EL (cell line): ENCODE measurements at places on chromosomes 6 and 20.

- DNase-seq, result no peak
Measured at GRCh38 chr6:25703005-25703404, 51.0 kb downstream of the SCGN start.

DNA sequence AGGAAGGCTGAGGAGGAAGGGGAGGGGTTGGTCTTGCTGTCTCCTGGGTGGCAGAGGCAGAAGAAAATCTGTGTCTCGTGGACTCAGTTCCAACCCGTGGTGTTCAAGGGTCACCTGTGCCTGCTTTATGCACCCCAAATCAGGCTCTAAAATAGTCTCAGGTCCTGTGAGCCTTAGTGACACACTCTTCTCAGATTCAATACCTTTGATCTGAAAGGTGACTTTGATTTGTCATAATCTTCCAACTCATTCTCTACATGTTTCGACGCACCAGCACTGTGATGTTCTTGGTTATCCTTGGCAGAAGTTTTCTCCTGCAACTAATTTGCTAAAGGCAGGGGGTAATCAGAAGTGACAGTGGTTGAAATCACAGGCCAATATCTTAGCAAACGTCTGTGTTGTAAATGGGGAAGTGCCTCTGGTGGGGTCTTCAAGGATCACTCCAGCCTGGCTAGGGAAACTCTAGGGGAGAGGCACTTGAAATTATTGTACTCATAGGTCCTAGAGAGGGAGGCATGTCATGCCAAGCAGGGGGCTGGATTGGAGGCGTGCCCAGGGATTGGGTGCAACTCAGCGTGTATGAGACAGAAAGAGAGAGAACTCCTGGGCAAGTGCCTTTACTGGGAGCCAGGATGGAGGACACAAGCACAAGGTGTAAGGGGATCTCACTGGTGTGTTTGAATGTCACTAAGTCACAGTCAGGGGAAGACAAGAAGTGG lies 19.0 kb upstream of the PRND start:
- no peak for DNase-seq

- no peak for DNase-seq
Measured at GRCh38 chr20:51428401-51429143, 113.9 kb downstream of the NFATC2 start.

DNA sequence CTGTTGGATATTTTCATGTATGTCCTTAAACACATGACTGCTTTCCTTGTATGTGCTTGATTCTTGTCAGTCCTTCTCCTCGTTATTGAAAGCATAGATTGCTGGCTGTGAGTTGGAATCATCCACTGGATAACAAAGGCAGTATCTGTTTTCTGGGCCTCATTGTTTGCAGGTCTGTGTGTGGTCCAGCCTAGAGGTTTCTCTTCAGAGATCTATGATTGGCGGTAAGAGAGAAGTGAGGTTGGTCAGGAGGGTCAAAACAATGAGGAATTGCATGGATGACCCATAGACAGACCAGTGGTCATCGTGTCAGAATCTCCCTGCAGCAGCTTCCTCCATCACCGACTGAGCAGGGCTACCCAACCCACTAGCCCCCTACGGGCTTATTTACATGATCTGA lies 915.0 kb downstream of the KIF16B start:
- no peak for DNase-seq

- peak; percentile 81 for DNase-seq
Measured at GRCh38 chr6:85669735-85670194, 27.1 kb upstream of the SYNCRIP start.

GRCh38 chr6:36224918-36225461 lies 28.4 kb downstream of the BRPF3 start:
- peak; percentile 16 for DNase-seq

GRCh38 chr20:11035211-11035610 lies 361.4 kb upstream of the JAG1 start:
- peak; percentile 65 for DNase-seq

DNA sequence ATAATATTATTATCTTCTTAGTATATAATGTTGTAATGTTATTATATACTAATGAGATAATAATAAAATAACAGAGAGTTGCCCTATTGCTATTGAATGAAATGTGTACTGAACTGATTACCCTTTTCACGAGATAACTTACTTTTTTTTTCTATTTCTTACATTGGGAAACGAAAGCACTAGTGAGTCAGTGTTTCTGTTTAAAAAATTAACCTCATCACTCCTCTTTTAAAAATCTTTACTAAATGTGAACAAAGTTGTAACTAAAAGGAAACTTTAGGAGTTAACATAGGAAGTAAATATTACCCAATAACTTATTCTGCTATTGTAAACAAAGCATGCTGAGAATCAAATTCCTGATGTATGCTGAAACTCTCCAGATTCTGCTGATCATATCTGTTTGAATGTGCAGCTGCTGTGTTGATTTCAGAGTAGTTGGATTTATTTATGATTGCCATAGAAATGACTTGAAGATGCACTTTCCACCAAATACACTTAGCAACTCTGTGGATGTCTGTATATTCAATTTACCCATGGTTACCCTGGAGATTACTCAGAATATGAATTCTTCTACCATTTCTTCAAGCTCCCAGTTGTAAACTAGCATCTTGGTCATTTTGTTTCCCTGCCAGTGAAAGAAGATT lies 523.4 kb downstream of the TENT5A start:
- DNase-seq, result peak; percentile 28

GRCh38 chr6:23905133-23905815 lies 220.7 kb upstream of the NRSN1 start:
- DNase-seq, result no peak

GRCh38 chr6:84597238-84597875 lies 167.0 kb downstream of the TBX18 start:
- DNase-seq, result no peak

DNA sequence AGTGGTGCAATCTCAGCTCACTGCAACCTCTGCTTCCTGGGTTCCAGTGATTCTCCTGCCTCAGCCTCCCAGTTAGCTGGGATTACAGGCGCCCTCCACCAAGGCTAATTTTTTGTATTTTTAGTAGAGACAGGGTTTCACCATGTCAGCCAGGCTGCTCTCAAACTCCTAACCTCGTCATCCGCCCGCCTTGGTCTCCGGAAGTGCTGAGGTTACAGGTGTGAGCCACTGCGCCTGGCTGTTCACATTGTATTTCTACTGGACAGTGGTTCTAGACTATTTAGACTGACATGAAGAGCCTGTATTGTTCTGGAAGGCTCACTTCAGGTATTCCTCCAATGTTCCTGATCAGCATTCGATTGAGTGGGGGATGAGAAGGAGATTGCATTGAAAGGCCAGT lies 14.8 kb upstream of the OVOL2 start:
- no peak for DNase-seq

DNA sequence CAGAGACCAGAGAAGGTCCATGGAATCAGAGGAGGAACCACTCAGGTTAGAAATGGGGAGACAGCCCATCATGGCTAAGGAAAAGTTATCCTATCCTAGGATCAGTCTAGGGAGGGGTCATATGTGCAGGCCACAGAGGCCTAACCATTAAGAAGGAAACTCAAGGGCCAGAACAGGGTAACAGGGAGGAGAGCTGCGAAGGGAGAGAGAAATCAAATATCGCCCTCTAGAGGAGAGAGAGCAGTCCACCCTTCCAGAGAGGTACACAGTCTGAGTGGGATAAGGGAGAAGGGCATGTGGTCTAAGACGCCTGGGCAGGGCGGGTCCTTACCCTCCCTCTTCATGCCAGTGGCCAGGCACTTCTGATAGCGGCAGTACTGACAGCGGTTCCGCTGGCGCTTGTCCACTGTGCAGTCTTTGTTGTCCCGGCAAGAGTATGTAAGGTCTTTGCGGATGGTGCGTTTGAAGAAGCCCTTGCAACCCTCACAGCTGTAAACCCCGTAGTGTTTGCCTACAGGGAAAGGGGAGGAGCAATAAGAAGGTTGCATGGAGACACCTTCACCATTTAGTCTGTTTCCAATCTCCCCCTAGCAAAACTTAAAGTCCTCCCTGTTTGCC lies 2.9 kb downstream of the RXRB start:
- DNase-seq, result peak; percentile 67

DNA sequence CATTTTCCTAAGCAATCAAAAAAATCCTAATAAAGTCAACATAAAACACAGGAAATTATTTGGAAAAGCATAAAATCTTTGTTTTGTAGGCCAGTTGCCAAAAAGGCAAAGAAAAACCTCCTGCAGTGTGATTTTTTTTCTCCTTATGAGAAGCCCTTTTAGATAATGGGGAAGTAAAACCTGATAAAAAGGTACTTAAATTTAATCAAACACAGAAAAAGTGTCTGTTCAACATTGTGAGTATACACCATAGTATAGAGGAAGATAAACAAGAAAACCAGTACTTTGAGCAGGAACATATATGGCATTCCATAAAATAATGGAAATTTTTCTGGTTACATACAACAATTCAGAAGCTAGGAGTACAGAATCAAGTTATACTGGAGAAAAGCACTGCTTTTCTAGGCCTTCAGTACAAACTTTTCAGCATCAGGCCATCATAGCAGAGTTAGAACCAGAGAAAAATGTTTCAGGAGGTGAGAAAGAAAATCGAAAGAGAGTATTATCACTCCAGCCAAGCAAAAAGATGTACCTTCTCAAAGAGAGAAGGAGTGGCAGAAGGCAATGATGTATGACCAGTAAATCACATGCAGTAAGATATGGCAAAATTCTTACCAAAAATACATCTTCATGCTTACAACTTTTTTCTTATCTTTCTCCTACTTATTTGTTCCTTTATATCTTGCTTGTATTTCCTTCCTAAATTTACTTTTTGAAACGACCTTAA lies 494.9 kb downstream of the KIF16B start:
- DNase-seq, result no peak

- no peak for DNase-seq
Measured at GRCh38 chr6:68054756-68055155, 580.3 kb upstream of the ADGRB3 start.

DNA sequence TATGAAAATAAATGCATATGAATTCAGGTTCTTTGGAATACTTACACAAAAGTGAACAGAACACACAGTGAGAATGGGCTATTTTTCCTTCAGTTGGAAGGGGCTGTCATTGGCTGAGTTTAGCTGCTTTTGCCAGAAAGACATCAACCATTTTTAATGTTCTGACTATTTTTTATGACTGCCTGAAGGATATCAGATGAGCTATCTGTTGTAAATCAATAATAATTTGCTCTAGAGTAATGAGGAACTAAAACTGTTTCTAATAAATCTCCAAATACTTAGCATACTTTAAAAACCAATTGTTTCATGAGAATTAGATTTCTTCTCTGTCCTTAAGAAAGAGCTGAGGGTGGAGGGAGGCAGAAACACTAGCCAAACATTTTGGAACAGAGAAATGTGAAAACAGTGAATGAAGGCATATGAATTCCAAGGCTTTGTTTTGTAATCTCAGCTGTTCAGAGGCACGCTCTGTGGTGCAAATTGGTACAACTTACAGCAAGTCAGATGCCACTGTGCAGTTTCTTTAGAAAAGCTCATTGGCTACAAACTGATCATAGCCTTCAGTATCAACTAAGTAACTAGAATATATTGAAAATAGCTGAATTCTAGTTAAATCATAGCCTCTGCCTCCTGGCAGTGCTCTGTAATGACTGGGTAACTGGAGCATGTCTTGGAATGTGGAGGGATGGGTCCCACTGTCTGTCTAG lies 228.9 kb upstream of the JAG1 start:
- no peak for DNase-seq

DNA sequence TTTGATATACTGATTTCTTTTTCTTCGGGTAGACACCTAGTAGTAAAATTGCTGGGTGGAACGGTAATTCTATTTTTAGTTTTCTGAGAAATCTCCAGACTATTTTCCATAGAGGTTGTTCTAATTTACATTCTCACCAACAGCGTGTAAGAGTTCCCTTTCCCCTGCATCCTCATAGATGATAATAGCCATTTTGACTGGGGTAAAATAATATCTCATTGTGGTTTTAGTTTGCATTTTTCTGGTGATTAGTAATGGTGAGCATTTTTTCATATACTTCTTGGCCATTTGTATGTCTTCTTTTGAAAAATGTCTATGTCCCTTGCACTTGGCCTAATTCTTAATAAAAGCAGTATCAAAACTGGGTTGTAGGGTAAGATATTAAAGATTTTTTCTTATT lies 148.9 kb upstream of the SIM1 start:
- peak; percentile 24 for DNase-seq

GRCh38 chr20:35972462-35972861 lies 4.1 kb downstream of the CNBD2 start:
- no peak for DNase-seq

GRCh38 chr6:148629592-148630465 lies 117.0 kb upstream of the UST start:
- DNase-seq, result no peak

- peak; percentile 91 for DNase-seq
Measured at GRCh38 chr20:50190251-50191064, at the start of gene CEBPB. TSS of gene CEBPB (plus strand) at chr20:50190830. CDS start at chr20:50191034, 204 bp downstream.

DNA sequence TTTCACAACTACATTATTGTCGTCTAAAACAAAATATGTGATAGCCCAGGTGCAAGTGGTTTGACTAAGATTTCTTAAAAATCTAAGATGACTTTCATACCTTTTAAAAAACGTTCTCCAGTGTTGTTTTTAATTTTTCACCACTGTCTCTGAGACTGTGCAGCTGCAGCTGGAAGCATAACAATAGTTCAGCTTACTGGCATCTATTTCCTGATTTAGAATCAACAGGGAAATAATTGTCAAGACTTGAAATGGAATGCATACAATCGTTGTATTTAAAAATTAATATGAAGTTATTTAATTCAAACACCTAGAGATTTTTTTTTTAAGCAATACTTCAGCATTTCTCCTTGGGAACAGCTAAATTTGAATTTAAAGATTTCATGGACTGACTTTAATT lies 982.0 kb upstream of the EPHA7 start:
- no peak for DNase-seq
